ENCODE measurements at places on chromosomes 7 and 10.

DNA sequence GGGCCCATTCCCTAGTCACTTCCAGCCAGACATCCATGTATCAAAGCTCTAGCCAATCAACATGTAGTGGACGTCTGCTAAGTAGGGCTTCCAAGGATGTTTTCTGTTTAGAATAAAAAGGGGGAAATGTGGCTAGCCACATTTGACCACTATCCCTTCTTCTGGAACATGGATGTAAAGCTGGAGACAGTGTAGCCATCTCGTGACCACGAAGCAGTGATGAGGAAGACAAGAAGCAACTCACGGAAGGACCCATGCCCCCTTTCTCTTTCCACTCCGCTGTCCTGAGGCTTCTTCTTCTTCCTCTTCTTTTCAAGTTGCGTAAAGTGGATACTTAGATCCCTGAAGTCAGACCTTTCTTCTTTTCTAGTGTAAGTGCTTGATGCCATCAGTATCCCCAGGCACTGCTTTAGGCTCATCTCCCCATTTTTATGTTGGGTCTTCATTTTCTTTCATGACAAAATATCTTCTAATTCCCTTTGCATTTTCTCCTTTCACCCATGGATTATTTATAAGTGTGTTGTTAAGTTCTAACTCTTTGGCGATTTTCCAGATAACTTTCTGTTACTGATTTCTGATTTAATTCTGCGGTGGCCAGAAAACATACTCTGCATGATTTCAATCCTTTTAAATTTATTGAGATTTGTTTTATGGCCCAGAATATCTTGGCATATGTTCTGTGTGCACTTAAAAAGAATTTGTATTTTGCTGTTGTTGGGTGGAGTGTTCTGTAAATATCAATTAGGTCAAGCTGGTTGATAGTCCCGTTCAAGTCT lies 594.5 kb downstream of the SDK1 start:
- no peak for DNase-seq

- no peak for DNase-seq
Measured at GRCh38 chr7:14069961-14070360, 80.5 kb upstream of the ETV1 start.

DNA sequence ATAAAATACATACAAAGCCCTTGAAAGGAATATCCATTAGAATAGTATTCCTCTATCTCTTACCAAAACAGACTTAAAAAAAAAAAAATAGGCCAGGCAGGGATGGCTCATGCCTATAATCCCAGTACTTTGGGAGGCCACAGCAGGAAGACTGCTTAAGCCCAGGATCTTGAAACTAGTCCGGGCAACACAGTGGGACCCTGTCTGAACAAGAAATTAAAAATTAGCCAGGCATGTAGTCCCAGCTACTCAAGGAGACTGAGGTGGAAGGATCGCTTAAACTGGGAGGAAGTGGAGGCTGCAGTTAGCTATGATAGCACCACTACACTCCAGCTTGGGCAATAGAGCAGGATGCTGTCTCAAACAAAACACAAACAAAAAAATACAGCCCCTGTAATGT lies 9.6 kb downstream of the PDLIM1 start:
- DNase-seq, result no peak

- DNase-seq, result no peak
Measured at GRCh38 chr7:106613848-106614560, 47.0 kb downstream of the CCDC71L start.

- no peak for DNase-seq
Measured at GRCh38 chr7:151272405-151272804, 23.9 kb upstream of the SMARCD3 start.

GRCh38 chr7:75920431-75921161 lies 5.6 kb downstream of the POR start:
- DNase-seq, result no peak

DNA sequence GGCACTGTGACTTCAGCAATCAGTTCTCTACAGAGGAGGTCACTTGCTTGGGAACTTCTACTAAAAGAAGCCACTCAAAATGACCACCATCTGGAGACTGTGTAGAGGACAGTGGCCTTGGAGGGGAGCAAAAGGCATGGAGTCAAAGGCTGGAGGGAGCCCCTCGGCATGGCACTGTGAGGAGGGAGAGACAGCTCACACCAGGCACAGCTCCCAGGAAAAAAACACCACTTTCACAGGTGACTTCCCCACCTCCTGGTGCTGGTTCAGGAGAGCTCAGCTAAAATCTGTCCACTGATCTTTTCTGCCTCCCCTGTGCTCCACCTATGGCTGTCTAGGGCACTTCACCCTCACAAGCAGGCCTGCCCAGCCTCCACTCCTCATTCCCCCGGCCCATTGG lies 649.4 kb upstream of the MGMT start:
- no peak for DNase-seq

- no peak for DNase-seq
Measured at GRCh38 chr10:12690525-12691126, 310.9 kb downstream of the CCDC3 start.

- DNase-seq, result no peak
Measured at GRCh38 chr10:132096863-132097478, 31.2 kb downstream of the JAKMIP3 start.

DNA sequence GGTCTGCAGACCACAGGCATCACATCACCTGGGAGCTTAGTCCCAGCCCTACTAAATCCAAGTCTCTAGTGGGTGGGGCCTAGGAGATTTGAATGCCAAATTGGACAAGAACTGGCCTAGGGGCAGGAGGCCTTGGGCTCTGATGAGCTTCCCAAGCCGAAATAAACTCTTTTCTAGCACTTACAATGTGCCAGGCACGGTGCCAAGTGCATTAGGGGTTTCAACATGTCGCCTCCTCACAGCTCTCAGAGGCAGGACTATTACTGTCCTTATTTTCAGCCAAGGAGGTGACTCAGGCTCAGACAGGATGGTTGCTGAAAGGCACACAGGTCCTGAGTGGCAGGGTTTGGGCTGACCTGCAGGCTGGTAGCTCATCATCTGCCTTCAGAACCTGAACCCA lies 9.2 kb upstream of the CPA1 start:
- DNase-seq, result no peak

Data from hippocampal formation (tissue), 2 donors.